Esophagus squamous epithelium (tissue), 5 donors: ENCODE measurements at places on chromosomes 11 and 22. TPM values are rescaled to one million over a fixed set of nuclear protein-coding genes. Genes with fewer than 3 reads are reported as not detected.

DNA sequence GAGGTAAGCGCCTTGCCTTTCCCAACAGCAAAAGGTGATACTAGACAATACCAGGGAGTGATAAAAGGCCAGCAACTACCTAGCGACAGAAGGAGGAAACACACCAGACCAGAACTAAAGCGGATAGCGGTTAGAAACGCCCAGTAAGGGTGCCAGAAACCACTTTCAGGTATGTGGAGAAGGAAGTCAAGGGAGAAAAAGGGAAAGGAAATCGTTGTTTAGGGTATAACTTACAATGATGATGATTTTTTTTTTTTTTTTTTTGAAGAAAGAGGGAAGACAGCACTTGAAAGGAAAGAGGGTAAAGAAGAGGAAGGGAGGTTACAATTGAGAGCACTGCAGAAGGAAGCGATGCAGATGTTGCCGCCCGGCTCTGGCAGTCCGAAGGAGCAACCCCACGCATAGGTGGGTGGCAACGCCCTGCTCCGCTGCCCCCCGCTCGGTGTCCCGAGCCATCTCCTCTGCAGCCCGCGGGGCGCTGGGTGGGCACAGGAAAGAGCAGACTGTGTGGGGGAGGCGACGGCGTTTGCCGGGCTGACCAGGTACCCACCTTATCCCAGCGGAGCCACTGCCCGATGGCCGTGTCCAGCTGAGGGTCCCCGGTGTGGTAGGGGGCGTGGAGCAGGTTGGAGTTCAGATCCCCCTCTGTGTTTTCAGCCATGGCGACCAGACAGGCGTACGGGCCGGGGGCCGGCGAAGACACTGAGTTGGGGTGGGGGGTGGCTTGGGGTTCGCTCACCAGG is 561 bp downstream of the PGM2L1 start:
- peak overlapping the region; percentile 86 for H3K27ac ChIP-seq
- no peaks in the 10 kb centered on the region for H3K27me3 ChIP-seq
- no peaks in the 10 kb centered on the region for H3K36me3 ChIP-seq
- no peaks in the 10 kb centered on the region for H3K4me1 ChIP-seq

GRCh38 chr11:65382804-65383368 is 440 bp upstream of the SLC25A45 start:
- no peak for DNase-seq
- peak overlapping the region; percentile 6 for H3K4me3 ChIP-seq
- no peaks in the 10 kb centered on the region for H3K27me3 ChIP-seq
- H3K4me1 ChIP-seq = peaks cover 65% of the 10 kb centered on the region
- H3K27ac ChIP-seq = peak overlapping the region; percentile 99

- no peak overlapping the region for H3K27ac ChIP-seq
- H3K4me1 ChIP-seq = peaks cover 8% of the 10 kb centered on the region
- no peak for DNase-seq
- no peaks in the 10 kb centered on the region for H3K27me3 ChIP-seq
- no peak overlapping the region for H3K4me3 ChIP-seq
- no peaks in the 10 kb centered on the region for H3K36me3 ChIP-seq
Measured at GRCh38 chr22:27624705-27625104, 176.9 kb downstream of the MN1 start.

- DNase-seq = no peak
- no peaks in the 10 kb centered on the region for H3K36me3 ChIP-seq
- H3K27me3 ChIP-seq = no peaks in the 10 kb centered on the region
- H3K4me3 ChIP-seq = no peak overlapping the region
- no peak overlapping the region for H3K27ac ChIP-seq
- H3K4me1 ChIP-seq = peaks cover 35% of the 10 kb centered on the region
Measured at GRCh38 chr11:69135420-69136363, 20.0 kb upstream of the SMIM38 start.

DNA sequence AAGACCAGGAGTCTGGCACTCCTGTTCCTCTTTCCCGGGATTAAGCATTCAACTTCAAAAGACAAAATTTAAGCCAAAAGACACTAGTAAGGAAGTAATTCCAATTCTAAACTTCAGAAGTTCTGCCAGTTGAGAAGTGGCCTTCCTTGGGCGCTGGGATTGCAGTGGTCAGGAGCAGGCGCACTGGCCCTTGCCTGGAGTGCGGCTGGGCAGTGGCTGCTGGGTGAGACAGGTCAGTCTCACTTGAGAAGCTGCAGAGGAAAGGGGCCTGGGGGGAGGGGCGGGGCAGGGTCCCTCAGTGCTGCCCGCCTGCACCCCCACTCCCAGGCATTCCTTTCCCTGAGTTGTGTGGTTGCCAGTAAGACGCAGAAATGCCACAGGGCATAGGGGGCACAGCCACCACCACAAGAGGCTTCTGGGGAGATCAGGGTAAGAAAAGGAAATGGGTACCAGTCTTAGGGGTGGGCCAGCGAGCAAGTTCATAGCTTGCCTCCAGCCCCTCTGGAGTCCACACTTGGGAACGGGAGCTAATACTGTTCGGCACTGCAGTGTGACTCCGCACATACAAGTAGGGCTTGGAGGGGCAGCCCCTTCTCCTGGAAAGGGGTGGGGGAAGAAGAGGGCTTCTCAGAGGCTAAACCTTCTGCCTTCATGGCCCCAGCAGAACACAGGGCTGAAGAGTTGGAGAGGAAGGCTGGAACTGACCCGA is 5.5 kb downstream of the MRPL49 start:
- peaks cover 9% of the 10 kb centered on the region for H3K4me1 ChIP-seq
- H3K27ac ChIP-seq = no peak overlapping the region
- H3K36me3 ChIP-seq = peaks cover 89% of the 10 kb centered on the region
- no peak overlapping the region for H3K4me3 ChIP-seq
- DNase-seq = no peak

DNA sequence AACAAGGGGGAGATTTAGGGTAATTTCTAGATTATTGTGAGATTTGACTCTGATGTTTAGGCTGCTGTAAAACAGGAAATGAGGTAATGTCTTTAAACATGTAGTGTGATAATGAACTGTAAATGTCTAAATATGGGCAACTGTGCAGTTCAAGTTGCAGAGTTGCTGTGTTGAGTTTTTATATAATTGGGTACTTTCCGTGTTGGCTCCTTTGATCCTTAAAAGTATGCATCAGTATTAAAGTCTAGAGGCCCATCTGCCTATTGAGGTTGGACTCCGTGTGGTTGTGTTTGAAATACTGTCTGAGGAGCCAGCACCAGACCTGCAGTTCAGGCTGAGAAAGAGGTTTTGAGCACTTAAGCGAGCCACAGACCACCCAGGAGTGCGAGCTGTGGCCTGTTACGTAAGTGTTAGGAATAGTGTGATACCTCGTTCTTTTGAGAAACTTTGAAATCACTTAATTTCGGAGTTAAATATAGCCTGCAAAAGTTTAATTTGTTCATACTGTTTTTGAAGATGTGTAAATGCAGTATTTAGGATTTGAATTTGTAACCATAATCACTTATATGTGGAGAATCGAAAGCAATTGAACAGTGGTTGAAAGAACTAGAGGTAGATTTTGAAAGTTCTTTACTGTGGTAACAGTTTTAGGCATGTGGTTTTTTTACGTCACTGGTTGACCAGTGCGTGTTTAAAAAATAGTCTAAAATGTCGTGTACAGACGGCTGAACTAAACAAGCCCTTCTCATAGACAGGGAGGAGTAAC is 9.0 kb downstream of the FAM118A start:
- no peaks in the 10 kb centered on the region for H3K27me3 ChIP-seq
- no peak overlapping the region for H3K4me3 ChIP-seq
- no peak for DNase-seq
- peaks cover 28% of the 10 kb centered on the region for H3K36me3 ChIP-seq
- peak overlapping the region; percentile 88 for H3K27ac ChIP-seq

DNA sequence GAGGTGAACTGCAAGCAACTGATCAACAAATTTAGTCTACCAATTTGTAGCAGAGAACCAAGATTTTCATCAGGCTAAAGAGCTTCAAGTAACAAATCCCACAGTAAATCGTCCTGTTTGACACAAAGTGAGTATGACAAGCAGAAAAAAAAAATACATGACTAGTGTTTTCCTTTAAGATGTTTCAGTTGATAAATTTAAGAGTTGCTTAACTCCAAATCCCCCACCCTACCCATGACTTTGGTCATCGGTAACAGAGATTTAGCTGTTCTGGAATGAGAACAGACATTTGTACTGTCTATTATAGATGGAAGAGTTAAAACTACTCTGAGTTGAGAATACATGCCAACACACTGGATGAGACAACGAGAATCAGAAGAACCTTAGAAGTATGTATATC is 165.0 kb upstream of the MTMR2 start:
- H3K27me3 ChIP-seq = no peaks in the 10 kb centered on the region
- H3K27ac ChIP-seq = no peak overlapping the region
- H3K4me1 ChIP-seq = no peaks in the 10 kb centered on the region

DNA sequence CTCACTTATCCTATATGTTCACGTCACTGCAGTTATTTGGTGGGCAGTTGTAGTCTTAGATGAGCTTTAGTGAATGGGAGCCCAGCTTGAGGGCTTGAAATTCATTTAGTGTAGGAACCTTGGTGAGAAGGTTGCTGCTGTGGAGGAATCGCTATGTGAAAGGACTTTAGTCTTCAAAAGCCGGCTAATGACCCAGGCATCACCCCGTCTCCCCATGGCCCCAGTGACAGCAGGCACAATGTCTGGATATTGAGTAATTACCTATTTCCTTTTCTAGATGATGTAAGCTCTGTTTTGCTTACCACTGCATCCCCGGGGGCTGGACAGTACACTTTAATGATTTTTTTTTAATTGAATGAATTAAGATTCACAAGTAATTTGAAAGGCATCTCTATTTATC is 283.2 kb downstream of the ST3GAL4 start:
- H3K27me3 ChIP-seq = peaks cover 80% of the 10 kb centered on the region
- no peaks in the 10 kb centered on the region for H3K4me1 ChIP-seq
- H3K4me3 ChIP-seq = no peak overlapping the region
- H3K36me3 ChIP-seq = no peaks in the 10 kb centered on the region
- H3K27ac ChIP-seq = no peak overlapping the region

GRCh38 chr11:61968758-61969390 is 1.4 kb upstream of the FTH1 start:
- peaks cover 41% of the 10 kb centered on the region for H3K4me1 ChIP-seq
- peaks cover 20% of the 10 kb centered on the region for H3K36me3 ChIP-seq
- H3K27me3 ChIP-seq = no peaks in the 10 kb centered on the region
- no peak for DNase-seq
- peak overlapping the region; percentile 94 for H3K27ac ChIP-seq
- H3K4me3 ChIP-seq = peak overlapping the region; percentile 78

- no peak overlapping the region for H3K4me3 ChIP-seq
- no peaks in the 10 kb centered on the region for H3K36me3 ChIP-seq
- DNase-seq = no peak
- H3K27me3 ChIP-seq = no peaks in the 10 kb centered on the region
Measured at GRCh38 chr11:61601512-61601911, 20.6 kb upstream of the SYT7 start.

GRCh38 chr22:29268511-29269229 is 602 bp downstream of the EWSR1 start:
- H3K36me3 ChIP-seq = peaks cover 9% of the 10 kb centered on the region
- peak overlapping the region; percentile 97 for H3K4me3 ChIP-seq
- H3K27ac ChIP-seq = peak overlapping the region; percentile 99
- peaks cover 71% of the 10 kb centered on the region for H3K4me1 ChIP-seq
- H3K27me3 ChIP-seq = no peaks in the 10 kb centered on the region

- no peaks in the 10 kb centered on the region for H3K27me3 ChIP-seq
- H3K36me3 ChIP-seq = peaks cover 6% of the 10 kb centered on the region
- DNase-seq = no peak
Measured at GRCh38 chr11:63670096-63670432, 1.1 kb downstream of the ATL3 start.

DNA sequence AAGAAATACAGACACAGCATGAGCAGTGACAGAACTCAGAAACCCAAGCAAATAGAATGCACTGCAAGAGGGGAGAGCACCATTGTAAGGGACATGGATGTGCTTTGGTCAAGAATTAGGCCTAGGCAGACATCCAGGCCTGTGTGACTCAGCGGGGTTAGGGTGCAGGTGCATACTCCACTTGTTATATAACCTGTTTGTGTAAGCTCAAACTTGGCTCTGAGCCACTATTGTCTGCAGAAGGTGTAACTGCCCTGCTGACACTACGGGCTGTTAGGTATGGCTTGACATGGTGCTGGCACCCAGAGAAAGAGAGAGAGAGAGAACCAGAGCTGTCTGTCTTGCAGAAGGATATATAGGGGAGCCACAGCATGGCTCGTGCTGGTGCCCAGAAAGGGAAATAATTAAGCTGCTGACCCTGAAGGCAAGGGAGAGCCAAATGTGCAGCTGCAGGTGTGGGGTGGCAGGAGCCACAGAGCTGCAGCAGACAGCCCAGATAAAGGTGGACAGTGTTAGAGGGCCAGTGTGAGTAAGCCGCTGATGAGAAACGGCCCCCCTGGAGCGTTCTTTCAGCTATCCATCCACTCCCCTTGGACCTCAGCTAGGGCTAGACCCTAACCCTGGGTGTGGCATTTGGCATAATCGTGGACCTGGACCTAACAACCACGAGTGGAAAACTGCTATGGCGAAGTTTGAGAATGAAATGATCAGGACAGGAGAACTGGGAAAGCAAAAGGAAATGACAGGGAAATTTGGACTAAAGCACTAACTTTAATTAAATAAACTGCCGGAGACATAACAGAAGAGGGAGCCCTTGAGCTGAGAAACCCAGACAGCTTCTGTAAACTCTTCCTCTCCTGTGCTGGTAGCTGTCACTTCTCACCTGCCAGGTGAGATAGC is 253.0 kb upstream of the CCDC179 start:
- H3K36me3 ChIP-seq = no peaks in the 10 kb centered on the region
- no peak overlapping the region for H3K4me3 ChIP-seq
- H3K27me3 ChIP-seq = no peaks in the 10 kb centered on the region
- H3K27ac ChIP-seq = no peak overlapping the region

DNA sequence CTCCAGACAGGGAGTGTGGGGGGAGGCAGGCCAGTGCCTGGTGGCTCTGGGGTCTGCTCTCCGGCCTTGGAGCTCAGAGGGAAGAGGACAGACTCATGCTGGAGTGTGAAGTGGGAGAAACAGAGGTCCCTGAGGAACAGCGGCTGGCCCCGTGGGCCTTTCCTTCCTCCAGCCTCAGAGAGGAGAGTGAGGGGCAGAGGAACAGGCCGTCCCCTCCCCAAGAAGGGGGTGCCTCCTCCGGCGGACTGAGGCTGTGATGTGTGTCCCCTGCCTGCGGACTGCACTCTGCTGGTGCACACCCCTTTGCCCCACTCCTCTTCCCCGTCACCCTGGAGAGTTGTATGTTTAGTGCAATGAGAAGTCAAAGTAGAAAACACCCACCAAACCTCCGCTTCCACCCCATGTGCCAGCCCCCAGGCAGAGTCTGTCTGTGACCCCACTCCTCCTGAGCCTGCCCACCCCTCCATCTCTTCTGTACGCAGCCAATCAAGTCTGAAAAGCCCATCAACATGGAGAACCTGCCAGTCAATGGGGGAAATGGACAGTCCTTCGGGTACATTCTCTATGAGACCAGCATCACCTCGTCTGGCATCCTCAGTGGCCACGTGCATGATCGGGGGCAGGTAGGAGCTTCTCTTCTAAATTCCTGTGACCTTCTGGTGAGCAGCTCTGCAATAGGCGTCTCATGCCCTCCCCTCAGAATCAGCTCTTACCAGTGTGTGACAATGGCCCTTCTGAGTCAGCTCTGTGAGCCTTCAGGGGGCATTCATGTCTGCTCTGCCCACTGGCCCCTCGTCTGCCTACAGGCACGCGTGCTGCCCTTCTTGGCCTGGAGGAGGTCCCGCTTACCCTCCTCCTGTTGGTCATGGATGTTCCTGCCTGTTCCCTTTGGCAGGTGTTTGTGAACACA is 39.0 kb downstream of the GLB1L2 start:
- H3K4me3 ChIP-seq = no peak overlapping the region
- H3K36me3 ChIP-seq = no peaks in the 10 kb centered on the region
- DNase-seq = no peak

GRCh38 chr11:15967966-15968365 is 388.4 kb downstream of the SOX6 start:
- no peaks in the 10 kb centered on the region for H3K36me3 ChIP-seq
- H3K4me1 ChIP-seq = peaks cover 79% of the 10 kb centered on the region
- peak overlapping the region; percentile 90 for H3K27ac ChIP-seq
- no peak for DNase-seq
- H3K4me3 ChIP-seq = no peak overlapping the region
- H3K27me3 ChIP-seq = no peaks in the 10 kb centered on the region

SPI1 gene
- total RNA-seq = 2.6 TPM

ADORA2A gene
- 2.5 TPM for total RNA-seq

OR52A5 gene
- total RNA-seq = not detected

LARGE2 gene
- total RNA-seq = 12.4 TPM

SLC22A6 gene
- total RNA-seq = not detected
